HS-5 (cell line): ENCODE measurements at places on chromosomes 16 and 17.

- no peak for DNase-seq
Observed at GRCh38 chr17:64250233-64250835, 12.7 kb downstream of the TEX2 start.

- DNase-seq: no peak
Observed at GRCh38 chr17:79943347-79944241, 92.1 kb downstream of the TBC1D16 start.

DNA sequence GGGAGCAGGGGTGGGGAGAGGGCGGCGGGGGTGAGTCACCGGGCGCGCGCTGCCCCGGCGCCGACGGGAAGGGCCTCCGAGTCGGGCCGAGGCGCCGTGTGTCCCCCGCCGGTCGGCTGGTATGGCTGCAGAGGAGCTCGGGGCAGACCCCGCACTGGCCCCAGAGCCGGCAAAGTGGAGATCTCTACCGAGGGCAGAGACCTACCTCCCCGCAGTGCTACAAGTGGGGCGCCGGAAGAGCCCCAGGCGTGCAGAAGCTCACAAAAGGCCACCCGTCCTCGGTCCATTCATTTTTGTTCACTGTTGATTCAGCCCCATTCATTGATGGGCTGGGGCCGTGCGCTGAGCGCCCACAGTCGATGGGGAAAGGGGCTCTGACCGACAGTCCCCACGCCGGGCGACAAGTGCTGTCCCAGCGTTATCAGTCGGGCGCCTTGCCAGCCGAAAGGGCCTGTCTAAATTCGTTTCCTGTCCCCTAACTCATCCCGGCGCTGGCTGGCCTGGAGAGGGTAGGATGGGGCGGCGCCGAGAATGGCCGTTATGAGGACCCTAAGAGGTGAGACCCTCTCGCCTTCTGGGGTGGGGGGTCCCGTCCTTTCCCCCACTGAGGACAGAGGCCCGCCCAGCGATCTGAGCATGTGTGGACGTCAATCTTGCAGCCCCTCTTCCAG lies 709 bp upstream of the ENO3 start:
- DNase-seq: no peak

DNA sequence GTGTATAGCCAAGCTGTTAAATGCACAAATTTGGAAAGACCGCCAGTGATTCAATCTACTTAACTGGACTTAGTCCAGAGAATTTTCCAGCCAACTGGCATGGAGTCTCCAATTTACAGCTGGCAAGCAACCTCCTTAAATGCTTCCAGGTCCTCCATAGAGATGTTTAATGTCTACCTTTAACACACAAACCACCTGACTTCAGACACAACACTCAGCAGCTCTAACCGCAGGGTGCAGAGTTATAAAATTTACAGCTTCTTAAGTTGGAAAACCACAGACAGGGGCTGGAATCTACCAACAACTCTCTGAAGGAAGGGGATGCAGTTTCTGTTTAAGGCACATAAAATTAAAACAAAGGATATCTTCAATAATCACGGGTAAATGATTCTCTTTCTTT lies 106.9 kb downstream of the SYCE1L start:
- no peak for DNase-seq

DNA sequence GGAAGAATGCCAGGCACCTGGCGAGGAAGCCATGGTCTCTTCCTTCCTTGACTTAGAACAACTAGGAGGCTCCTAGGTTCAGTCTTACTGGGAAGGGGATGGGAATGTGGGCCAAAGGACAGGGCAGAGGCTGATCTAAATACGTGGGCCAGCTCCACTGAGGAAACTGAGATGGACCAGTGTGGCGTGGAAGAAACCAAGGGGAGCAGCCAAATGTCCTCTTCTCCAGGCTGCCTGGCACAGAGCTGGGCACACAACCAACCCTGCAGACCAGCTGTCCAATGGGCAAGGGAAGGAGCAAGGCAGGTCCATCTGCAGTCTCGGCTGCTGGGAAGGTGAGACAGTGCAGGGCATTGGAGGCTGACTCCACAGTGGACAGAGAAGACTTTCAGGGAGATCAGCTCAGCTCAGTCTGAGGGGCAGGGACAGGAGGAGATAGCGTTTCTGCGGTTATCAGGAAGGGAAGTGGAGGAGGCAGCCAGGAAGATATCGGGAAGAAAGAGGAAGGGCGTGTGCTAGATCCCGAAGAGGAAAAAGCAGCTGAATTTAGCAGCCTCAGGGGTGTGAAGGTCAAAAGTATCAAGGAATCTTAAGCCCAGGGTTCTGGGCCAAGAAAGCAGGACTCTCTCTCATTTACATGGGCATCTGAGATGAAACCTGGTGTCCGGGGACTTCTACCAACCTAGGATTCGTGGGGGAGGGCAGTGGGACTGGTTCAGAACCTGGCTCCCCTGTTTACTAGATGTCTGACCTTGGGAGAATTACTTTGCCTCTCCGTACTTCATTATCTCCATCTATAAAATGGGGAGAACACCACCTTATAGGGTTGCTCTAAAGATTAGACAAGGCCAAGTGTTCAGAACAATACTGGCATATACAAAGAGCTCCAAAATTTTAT lies 1.8 kb downstream of the KIFC3 start:
- no peak for DNase-seq

DNA sequence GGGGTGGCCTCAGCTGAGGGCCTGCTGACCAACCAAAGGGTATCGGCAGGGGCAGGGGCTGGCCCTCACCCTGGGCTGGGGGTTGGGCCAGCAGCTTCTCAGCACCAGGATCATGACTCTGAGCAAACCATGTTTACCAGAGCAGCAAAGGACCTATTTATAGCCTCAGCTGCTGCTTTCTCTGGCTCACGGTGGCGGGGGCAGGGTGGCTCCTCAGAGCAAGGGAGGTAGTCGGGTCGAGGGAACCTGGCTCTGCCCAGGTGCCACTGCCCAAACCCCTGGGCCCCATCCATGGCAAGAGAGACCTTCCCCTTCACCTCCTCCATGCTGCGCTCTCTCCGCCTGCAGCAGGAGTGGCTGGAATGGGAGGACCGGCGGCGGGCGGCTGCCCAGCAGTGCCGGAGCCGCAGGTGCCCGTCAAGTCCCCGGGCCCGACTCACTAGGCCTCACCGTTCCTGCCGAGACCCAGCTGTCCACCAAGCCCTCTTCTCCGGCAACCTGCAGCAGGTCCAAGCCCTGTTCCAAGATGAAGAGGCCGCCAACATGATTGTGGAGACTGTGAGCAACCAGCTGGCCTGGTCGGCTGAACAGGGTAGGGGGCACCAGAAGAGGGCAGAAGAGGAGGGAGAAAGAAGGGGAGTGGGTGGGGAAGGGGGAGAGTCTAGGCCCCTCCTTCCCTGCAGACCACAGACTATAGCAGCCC lies at the start of gene ASB16:
ASB16 (plus strand) TSS at position 206 of the 703 bp plus-strand sequence; CDS start at position 292, 86 bp downstream.
- DNase-seq: no peak

DNA sequence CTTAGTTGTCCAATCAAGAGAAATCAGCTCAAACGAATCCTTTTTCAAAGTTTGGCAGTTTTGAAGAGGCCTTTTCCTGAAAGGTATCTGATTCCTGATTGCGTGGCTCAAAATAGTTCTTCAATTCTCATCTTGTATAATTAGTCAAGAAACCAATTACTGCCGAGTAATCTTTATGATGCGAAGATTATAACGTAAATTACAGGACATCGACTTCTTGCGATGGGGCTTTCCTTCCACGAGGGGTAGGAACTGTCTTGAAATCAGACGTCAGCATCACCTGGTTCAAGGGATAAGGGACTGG lies 644 bp upstream of the ARL2BP start:
- no peak for DNase-seq

DNA sequence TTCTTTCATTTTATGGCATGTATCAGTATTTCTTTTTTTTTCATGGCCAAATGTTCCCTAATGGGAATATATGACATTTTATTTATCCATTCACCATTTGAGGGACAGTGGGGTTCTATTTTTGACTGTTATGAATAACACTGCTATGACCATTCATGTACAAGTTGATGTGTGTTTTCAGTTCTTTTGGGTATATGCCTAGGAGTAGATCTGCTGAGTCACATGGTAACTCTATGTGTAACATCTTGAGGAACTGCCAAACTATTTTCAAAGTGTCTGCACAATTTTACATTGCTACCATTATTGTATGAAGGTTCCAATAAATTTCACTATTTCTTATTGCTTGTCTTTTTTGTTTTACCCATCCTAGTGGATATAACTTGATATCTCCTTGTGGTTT lies 223.0 kb downstream of the TANC2 start:
- DNase-seq: no peak

DNA sequence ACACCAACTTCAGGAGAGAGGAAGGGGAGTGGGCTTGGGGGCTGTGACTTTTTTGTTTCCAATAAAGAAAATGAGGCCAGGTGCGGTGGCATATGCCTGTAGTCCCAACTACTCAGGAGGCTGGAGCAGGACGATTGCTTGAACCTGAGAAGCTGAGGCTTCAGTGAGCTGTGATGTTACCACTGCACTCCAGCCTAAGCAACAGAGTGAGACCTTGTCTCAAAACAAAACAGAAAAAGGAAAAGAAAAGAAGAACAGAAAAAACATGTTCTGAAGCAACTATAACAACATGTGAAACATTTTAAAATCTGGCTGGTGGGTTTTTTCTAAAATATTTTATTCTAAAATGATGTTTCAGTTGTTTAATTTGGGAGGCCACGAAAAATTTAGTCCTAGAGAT lies 554.0 kb upstream of the ZFHX3 start:
- DNase-seq: no peak

DNA sequence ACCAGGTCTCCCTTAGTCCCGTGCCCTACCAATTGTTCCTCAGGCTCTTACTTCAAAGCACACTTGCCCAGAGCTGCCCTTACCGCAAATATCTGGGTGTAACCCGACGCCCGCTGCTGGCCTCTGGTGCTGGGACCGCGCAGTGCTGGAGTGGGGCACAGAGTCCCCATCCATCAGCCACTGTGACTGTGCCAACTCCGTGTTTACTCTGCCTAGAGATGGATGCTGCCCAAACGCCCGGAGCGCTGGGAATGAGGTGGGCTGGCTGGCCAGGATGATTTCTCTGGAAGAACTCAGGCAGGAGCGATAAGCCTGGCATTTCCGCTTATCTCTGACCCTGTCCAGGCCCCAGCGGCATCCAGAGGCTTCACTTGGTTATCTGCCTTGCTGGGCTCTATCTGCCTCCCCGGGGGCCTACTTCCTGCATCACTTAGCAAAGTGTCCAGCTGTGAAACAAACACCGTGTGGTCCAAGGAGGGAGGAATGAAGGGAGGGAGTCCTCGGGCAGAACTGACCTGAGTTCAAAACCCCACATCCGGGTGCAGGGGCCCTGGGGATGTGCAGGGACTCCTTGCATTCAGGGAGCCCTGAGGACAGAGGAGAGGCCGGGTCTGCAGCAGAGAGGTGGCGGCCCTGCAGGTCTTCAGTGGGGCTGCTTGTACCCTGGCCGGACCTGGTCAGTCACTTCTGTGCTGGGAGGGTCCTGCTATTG lies 9.4 kb upstream of the MYLK3 start:
- DNase-seq: no peak

- no peak for DNase-seq
Observed at GRCh38 chr17:17576772-17577234, 14.7 kb downstream of the PEMT start.

GRCh38 chr17:3985846-3986245 lies 21.6 kb upstream of the ATP2A3 start:
- no peak for DNase-seq

- no peak for DNase-seq
Observed at GRCh38 chr17:17121162-17121561, 78.9 kb downstream of the MPRIP start.

DNA sequence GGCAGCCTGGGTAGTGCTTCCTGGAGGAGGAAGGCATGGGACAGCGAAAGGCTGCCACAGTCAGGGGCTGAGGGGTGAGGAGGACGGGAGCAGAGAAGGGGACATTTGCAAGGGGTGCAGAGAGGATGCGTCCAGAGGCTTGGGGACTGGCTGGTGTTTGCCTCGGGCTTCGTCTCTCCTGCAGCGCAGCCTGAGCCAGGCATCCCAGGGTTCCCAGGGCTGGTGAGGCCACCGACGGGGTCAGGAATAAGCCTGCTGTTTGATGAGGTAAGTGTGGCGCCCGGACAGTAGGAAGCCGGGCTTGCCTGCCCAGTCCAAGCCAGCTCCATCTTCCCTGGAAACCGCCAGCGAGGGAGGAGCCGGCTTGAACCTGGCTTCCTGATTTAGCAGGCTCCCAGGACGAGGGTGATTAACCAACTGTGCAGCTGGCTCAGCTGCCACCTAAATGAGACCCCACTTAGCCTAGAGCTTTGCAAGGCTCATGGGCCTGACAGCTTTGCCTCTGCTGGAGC lies 47.8 kb downstream of the PITPNM3 start:
- no peak for DNase-seq

DNA sequence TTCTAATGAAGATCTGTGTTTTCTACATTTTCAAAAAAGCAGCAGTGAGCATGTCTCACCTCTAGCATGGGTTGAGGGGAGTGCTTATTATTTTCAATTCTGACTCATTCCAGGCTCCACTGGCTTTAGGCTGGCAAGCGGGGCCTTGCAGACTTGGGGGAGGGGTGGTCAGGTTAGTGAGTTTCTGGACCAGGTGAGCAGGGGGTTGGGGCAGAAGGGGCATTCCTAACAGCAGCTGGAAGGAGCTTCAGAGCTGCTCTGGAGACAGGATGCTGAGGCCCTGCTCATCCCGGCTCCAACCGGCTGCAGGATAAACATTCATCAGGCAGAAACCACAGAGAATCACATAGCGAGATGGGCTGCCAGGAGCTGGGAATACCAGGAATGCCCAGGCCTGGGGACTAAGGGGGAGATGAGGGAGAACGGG lies 10.5 kb upstream of the KRT19 start:
- no peak for DNase-seq

- DNase-seq: no peak
Observed at GRCh38 chr17:42271006-42271778, 5.0 kb downstream of the STAT5B start.

DNA sequence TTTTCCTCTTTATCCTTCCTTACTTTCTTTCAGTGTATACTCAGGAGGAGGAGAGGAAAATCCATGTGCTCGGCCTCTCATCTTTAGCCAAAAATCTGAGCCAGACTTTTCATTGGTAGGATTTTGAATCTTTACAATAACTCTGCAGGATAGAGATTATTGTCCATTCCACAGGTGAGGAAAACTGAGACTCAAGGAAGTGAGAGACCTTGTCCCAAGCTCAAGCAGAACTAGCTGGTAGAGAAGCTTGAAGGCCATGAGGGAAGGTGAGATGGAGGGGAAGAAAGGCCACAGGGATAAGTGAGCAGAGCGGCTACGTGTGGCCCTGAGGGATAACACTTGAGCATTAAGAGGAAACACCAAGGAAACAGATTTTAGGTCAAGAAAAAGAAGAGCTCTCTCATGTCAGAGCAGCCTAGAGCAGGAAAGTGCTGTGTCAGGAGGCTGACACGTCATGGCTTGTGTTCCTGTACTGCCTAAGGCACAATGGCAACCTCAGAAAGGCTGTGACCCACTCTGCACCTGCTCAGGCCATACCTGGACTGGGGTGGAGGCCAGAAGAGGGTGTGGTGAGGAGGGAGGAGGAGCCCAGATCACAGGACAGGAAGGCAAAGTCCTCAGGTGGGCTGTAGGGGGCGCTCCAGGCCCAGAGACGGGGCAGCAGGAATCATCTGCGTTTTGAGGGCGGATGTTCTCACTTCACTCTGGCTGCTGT lies 11.9 kb downstream of the MT4 start:
- DNase-seq: no peak
